ENCODE measurements at places on chromosomes 6 and 20.

GRCh38 chr6:42726026-42726425 lies 3.6 kb upstream of the PRPH2 start:
- DNase-seq: no peak

DNA sequence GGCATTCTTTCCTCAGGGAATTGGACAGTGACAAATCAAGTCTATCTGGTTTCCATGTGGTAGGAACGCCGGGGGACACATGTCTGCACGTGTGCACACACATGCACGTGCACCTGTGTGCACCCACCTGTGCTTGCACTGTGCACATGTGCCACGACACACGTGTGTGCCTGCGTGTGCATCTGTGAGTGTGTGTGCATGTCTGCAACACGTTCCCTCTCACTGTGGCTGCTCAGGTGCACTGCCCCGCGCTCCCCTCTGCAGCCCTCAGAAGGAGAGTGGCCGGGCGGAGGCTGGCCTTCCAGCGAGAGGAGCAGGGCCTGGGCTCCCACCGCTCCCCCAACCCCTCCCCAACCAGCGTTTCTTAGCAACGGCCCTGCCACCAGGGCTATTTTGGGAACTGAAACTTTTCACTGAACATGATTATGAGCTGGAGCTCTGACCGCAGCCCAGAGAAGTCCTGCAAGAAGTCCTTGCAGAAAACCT lies 147.8 kb downstream of the PHACTR3 start:
- no peak for DNase-seq

DNA sequence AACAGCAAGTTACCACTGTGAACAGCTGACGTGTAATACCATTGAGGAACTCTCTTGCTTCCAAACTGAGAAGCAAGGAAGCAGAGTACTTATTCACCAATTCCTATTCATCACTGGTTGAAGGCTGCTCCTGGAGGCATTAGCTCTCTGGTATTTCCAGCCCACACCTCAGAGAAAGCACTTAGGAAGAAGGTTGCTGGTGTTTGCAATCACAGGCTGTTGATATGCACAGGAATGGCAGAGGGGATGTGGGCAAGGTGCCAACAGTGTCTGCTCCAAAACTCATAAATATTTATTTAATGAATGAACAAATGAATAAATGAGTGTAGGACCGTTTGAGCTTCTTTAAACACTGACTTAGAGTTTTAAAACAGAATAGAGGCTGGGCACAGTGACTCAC lies 6.9 kb upstream of the RRBP1 start:
- no peak for DNase-seq

GRCh38 chr6:64680446-64680845 lies 1026.6 kb downstream of the EYS start:
- no peak for DNase-seq

DNA sequence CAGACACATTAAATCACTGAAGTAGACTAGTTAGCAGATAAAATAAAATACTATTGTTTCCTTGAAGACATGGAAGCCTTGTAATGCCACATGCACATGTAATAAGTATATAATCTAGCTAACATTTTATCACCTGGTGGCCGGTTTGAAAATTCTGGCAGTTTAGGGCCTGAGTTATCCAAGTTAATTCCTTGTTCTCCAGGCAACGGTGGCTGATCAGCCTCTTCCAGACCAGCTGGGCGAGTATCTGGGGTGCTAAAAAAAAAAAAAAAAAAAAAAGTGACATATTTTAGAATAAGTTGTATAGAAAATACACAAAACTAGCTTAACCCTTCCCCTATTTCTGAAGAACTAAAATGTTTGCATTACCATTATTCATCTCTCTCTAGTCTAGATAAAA lies 42.5 kb downstream of the TP53INP2 start:
- DNase-seq: no peak

DNA sequence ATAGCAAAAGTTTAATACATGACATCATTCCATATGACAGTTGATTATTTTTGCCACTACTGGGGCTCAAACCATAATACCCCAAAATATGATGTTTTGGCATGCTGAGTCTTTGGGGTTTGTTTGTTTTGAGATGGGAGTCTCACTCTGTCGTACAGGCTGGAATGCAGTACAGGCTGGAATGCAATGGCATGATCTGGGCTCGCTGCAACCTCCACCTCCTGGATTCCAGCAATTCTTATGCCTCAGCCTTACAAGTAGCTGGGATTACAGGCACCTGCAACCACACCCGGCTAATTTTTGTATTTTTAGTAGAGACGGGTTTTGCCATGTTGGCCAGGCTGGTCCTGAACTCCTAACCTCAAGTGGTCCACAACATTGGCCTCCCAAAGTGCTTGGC lies 1.3 kb upstream of the MRS2 start:
- DNase-seq: no peak
